ENCODE measurements at places on chromosomes 5 and 9. TPM values are rescaled to one million over a fixed set of nuclear protein-coding genes. Genes with fewer than 3 reads are reported as not detected.
A peak's percentile ranks its signal among the peaks of the same experiment; 100 is the strongest.

PPP2R2B gene
- 32.9 TPM for polyA plus RNA-seq

DNA sequence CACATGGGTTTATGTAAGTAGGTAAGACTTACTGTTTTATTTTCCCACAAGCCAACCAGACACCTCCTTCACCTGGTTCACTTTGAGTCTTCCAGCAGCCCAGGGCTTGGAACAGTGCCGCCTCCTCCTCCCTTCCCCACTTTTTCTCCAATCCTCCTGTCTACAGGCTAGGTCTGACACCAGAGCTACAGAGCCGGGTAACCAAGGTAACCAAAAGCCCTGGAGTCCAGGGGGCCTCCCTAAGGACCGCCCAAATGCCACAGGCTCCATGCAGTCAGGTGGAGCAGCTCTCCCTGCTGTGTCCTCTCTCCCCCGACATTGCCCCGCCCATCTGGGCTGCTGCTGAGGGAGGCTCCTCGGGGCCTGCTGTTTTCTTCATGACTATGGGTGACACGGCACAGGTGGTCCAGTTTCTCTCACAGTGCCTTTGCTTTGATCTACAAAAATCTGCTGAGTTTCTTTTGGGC lies 138.0 kb upstream of the EFNA5 start:
- H3K4me3 ChIP-seq = no peak overlapping the region
- DNase-seq = peak; percentile 82
- peaks cover 24% of the 10 kb centered on the region for H3K4me1 ChIP-seq
- H3K27ac ChIP-seq = no peak overlapping the region
- no peaks in the 10 kb centered on the region for H3K36me3 ChIP-seq

DNA sequence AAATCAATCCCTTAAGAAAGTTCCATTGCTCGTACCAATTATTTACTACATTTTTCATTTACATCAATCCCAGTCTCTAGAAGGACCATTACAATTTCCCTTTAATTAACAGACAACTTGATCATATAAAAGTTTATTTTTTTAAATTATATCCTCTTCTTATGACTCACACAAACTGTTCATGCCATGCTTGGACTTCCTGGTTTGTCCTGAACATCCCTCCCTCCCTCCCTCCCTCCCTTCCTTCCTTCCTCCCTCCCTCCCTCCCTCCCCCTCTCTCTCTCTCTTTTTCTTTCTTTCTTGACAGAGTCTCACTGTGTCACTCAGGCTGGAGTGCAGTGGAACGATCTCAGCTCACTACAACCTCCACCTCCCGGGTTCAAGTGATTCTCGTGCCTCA lies 11.6 kb upstream of the CLTB start:
- no peak for DNase-seq
- no peak overlapping the region for H3K27ac ChIP-seq
- H3K4me1 ChIP-seq = no peaks in the 10 kb centered on the region
- H3K36me3 ChIP-seq = no peaks in the 10 kb centered on the region

- no peaks in the 10 kb centered on the region for H3K36me3 ChIP-seq
- peak; percentile 27 for DNase-seq
- no peak overlapping the region for H3K27ac ChIP-seq
- H3K4me3 ChIP-seq = no peak overlapping the region
These were observed 401.9 kb upstream of the PDE4D start for GRCh38 chr5:60295423-60295822.

GRCh38 chr5:143749581-143750205 lies 62.3 kb upstream of the HMHB1 start:
- H3K36me3 ChIP-seq = no peaks in the 10 kb centered on the region
- no peak overlapping the region for H3K4me3 ChIP-seq
- no peaks in the 10 kb centered on the region for H3K4me1 ChIP-seq

DNA sequence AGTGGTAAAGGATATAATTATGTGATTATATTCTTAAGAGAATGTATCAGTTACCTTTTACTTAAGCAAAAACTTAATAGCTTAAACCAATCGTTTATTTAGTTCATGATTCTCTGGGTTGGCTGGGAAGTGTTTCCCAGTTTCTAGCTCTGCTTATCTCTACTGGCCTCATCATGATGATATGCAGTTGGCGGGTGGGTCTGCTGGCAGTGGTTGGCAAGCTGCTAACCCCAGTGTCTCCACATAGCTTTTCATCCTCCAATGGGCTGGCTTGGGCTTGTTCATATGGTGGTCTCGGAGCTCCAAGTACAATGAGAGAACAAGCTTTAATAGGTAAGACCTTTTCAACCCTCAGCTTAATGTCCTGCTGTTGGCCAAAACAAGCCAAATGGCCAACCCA lies 43.8 kb downstream of the ABLIM3 start:
- no peak overlapping the region for H3K4me3 ChIP-seq
- H3K4me1 ChIP-seq = peaks cover 5% of the 10 kb centered on the region
- no peaks in the 10 kb centered on the region for H3K36me3 ChIP-seq
- peaks cover 8% of the 10 kb centered on the region for H3K27me3 ChIP-seq

DNAI1 gene
- 2.2 TPM for polyA plus RNA-seq

DNA sequence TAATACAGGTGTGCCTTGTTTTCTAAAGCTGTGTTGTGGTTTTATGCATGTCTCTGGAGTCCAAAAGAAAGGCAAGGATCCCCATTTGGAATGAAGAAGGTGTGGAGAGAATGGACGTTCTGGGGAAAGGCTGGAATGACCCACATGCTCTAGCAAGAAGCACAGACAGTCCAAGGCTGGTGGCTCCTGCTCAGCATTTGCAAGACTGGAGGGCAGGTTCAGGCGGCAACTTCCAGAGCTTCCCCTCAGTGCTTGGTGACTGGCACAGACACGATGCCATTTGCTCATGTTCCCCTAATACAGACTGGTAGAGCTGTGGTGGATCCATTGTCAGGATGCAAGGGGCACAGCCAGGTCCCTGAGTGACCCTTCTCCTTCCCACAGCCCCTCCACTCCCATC lies 8.2 kb downstream of the SLC22A4 start:
- H3K36me3 ChIP-seq = no peaks in the 10 kb centered on the region
- DNase-seq = no peak
- H3K4me1 ChIP-seq = no peaks in the 10 kb centered on the region
- H3K4me3 ChIP-seq = no peak overlapping the region

GRCh38 chr9:21559402-21560280 lies 77.5 kb upstream of the IFNE start:
- H3K36me3 ChIP-seq = no peaks in the 10 kb centered on the region
- H3K4me3 ChIP-seq = peak overlapping the region; percentile 73
- no peaks in the 10 kb centered on the region for H3K4me1 ChIP-seq

- DNase-seq = peak; percentile 68
- H3K4me1 ChIP-seq = no peaks in the 10 kb centered on the region
- no peaks in the 10 kb centered on the region for H3K36me3 ChIP-seq
- H3K4me3 ChIP-seq = no peak overlapping the region
- no peaks in the 10 kb centered on the region for H3K27me3 ChIP-seq
- no peak overlapping the region for H3K27ac ChIP-seq
These were observed 330.6 kb upstream of the MEF2C start for GRCh38 chr5:89213573-89213972.

CTXN3 gene
- polyA plus RNA-seq = not detected

DNAJC25 gene
- 8.2 TPM for polyA plus RNA-seq

PRRX2 gene
- polyA plus RNA-seq = 9.5 TPM

DNA sequence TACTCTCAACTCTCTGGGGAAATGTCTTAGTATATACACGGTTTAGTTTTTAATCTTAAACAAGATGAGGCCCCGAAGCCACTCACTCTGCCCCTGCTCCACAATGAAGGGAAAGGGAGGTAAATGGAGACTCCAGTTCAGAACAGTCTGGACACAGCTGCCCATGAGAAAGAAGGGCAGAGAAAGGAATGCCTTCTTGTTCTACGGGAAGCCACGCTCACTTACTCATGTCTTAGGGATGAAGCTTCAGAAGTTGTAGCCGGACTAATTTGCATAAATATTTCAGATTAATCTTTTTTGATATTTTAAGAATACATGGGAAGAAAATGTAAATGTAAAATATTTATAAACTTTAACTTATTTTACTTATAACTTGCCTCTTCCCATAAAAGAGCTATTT lies 94.0 kb downstream of the COL23A1 start:
- H3K27ac ChIP-seq = no peak overlapping the region
- no peaks in the 10 kb centered on the region for H3K27me3 ChIP-seq
- H3K4me1 ChIP-seq = no peaks in the 10 kb centered on the region
- H3K4me3 ChIP-seq = no peak overlapping the region
- H3K36me3 ChIP-seq = no peaks in the 10 kb centered on the region

DNA sequence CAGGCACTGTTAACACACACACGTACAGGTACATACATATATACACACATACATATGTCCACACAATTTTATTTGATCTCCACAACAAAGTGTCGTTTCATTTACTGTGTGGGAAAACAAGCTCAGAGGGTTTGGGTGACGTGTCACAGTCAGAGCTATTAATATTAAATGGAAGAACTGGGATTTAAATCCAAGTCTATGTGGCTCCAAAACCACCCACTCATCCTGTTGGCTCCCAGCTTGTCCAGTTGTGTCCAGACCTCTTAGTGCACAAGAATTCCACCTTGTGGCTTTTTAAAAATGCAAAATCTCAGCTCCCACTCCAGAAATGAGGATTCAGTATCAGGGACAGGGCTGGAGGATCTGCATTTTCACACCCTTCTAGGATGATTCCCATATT lies 52.3 kb upstream of the PTPDC1 start:
- no peak for DNase-seq
- H3K27me3 ChIP-seq = no peaks in the 10 kb centered on the region
- H3K4me3 ChIP-seq = no peak overlapping the region
- no peaks in the 10 kb centered on the region for H3K36me3 ChIP-seq
- H3K4me1 ChIP-seq = no peaks in the 10 kb centered on the region

DNA sequence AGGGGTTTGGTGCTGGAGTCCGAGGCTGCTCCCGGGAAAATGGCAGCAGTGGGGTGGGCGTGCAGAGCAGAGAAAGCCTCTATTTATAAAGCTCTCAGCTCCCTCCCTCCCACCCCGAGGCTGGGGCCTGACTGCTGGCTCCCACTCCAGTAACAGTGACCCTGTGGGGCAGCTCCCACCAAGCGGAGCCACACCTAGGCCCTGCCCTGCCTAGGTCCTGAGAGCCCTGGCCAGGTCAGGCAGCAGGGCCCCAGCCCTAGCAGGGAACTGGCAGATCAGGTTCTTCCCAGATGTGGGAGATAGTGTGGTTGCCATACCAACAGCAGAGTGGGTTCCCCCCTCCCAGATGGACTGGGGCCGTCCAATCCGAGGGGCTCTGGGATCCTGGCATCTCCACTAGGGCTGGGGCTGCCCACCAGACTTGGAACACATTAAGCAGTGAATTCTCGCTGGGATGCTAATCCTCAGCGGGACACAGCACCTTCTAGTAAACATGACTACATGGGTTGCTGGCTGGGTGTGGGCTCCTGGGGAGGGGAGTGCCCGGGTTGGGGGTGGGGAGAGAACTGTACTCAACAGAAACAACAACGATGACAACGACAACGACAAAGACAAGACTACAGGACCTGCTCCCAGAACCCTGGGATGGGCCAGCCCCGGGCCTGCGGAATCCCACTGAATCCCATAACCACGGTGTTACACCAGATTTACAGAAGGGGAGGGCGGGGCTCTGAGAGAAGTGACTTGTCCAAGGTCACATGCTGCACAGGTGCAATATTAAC lies 1.5 kb downstream of the SH3GLB2 start:
- H3K27me3 ChIP-seq = no peaks in the 10 kb centered on the region
- no peaks in the 10 kb centered on the region for H3K36me3 ChIP-seq
- no peak for DNase-seq
- peak overlapping the region; percentile 76 for H3K27ac ChIP-seq
- H3K4me1 ChIP-seq = peaks cover 14% of the 10 kb centered on the region

DNA sequence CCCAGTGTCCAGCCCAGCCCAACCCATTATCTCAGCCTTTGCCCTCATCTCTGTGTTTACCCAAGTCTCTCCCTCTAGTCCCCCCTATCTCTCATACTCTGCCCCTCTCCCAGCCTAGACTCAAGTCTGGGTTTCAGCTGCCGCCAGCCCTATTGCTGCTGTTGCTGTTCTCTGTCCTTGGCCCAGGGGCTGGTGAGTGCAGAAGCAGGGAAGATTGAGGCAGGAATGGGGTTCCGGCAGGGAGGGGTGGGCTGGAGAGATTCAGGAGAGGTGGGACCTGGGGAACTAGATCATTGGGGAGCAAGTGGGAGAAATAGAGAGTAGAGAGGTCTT lies 702 bp downstream of the TMEM8B start:
- no peaks in the 10 kb centered on the region for H3K27me3 ChIP-seq
- peaks cover 27% of the 10 kb centered on the region for H3K4me1 ChIP-seq
- no peaks in the 10 kb centered on the region for H3K36me3 ChIP-seq
- H3K4me3 ChIP-seq = peak overlapping the region; percentile 71
- H3K27ac ChIP-seq = peak overlapping the region; percentile 93

- H3K36me3 ChIP-seq = no peaks in the 10 kb centered on the region
These were observed 1.7 kb downstream of the MEGF9 start for GRCh38 chr9:120712539-120713031.

DNA sequence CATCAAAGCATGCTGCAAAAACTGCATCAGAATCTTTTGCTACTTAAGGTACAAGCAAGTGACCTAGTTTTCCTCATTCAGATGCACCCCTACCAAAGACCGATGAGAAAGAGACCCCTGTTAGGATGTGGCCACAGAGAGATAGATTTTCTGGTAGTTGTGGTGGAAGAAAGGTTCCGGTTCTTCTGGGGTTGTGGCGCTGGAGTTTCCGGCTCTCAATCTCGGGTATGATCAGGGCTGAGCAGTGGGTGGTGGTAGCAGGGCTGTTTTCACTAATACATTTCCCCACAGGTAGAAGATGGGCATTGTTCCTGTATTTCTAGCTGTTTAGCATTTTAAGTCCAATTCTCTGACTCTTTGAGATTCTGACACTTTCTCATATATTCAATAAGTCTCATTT lies 58.4 kb downstream of the PCSK1 start:
- DNase-seq = no peak
- H3K27ac ChIP-seq = no peak overlapping the region
- H3K4me3 ChIP-seq = no peak overlapping the region
- H3K36me3 ChIP-seq = no peaks in the 10 kb centered on the region

PSAT1 gene
- 60.0 TPM for polyA plus RNA-seq

TIMD4 gene
- polyA plus RNA-seq = not detected

UNC5A gene
- polyA plus RNA-seq = 0.39 TPM

P4HA2 gene
- 65.5 TPM for polyA plus RNA-seq

- no peak for DNase-seq
- no peak overlapping the region for H3K4me3 ChIP-seq
- H3K36me3 ChIP-seq = no peaks in the 10 kb centered on the region
- peaks cover 31% of the 10 kb centered on the region for H3K4me1 ChIP-seq
- no peaks in the 10 kb centered on the region for H3K27me3 ChIP-seq
- no peak overlapping the region for H3K27ac ChIP-seq
These were observed 186.8 kb upstream of the SLC27A6 start for GRCh38 chr5:128778474-128778873.

SPINK4 gene
- 5.7 TPM for polyA plus RNA-seq
